ENCODE measurements at places on chromosomes 11 and 22.

DNA sequence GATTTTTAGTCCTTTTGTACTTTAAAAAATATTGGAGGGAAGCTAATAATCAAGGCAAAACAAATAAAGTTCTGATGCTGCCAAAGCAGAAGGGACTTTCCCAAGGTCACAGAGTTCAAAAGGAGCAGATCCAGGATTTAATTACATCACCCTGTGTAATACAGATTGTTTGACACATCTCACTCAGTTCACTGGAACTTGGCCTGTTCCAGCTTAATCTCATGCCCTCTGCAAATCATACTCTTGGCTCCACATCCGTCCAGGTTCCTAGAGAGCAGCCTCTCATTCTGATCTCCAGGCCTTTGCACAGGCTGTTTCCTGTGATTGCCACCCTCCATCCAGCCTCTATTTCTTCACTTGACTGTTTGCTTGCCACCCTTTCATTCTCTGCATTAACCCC lies 151.7 kb downstream of the SPON1 start:
- no peak for DNase-seq

DNA sequence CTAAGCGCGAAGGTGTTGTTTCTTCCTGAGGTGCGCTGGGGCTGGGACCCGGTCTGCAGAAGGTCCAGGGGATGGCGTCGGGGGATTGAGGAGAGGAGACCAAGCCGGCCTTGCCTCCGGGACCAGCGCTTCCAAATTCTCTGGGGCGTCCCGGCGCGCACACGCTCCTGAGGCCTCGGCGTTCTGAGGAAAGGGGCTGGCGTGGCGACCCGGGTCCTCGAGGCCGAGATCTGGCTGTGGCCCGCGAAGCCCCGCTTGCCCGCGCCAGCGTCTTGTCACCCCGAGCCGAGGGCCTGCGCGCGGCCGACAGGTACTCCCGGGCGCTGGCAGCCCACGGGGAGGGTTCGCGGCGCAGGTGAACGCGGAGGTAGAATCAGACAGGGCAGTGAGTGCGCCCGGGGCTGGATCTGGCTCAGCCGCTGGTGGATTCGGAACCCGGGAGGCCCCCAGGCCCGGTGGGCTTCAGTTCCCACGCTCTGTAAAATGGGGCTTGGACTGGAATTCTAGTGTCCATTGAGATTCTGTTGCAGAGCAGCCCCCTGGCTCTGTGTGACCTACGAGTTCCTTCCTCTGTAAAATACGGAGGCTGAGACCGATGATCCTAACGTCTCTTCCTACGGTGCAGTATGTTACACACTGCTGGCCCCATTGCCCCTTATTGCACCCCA lies 14.7 kb downstream of the SSH3 start:
- no peak for DNase-seq

GRCh38 chr11:8011981-8012444 lies 24.9 kb downstream of the EIF3F start:
- DNase-seq = no peak

DNA sequence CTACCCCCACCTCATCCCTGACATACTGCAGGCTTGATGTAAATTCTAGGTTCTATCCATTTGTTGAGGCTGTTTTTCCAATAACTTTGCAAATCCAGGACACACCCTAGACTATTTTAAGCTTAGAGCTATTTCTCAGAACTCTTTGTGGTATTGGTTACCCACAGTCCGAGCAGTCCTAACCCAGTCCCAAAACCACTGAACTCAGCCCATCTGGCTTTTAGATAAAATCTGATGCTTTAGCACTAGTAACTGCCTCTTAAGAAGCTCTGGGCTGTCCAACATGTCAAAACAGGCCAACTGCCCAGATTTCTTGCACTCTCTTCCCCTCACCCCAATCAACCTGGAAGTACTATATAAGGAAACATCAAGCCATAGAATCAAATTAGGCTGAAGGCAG lies 344.4 kb upstream of the CADM1 start:
- no peak for DNase-seq

GRCh38 chr22:42277988-42278776 lies 7.7 kb upstream of the TCF20 start:
- no peak for DNase-seq

Data from stimulated activated CD4-positive, alpha-beta T cell treated with anti-CD3 and anti-CD28 coated beads, Interleukin-15, amount 100 ng/mL, for 1 hour (primary cell).